ENCODE measurements at places on chromosomes 4 and X. TPM values are rescaled to one million over a fixed set of nuclear protein-coding genes. Genes with fewer than 3 reads are reported as not detected.

GRCh38 chr4:123743848-123744247 is 347.3 kb downstream of the SPRY1 start:
- no peak for DNase-seq

- DNase-seq: no peak
Measured at GRCh38 chr4:81652069-81652478, 180.4 kb upstream of the RASGEF1B start.

DNA sequence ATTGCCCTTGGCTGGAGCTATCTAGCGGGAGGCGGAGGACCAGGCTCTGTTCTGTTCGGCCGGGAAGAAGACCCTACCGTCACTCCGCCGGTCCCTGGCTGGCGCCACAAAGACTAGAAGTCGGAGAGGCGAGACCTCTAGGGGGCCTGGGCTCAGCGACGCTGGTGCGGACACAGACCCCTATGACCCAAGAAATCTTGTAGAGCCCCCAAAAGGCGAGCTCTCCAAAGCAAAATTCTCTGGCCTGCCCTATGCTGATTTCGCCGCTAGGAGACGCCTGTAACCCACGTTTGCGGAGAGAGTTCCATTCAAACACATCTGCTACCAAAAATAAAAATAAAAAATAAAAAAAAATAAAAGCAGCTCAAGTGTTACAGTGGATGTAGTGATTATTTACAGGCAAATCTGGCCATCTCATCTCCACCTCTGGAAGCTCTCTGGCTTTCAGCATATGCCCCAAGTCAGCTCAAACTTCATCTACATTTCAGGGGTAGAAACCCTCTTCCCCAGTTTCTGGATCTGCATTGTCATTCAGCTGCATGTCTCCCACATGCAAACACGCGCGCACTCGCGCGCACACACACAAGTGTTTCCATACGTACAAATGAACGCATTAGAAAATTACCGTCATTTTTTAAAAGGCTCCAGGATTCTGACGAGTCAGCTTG is 2.4 kb upstream of the PCDH10 start:
- DNase-seq: no peak

GRCh38 chr4:163806653-163807052 is 312.2 kb downstream of the TMA16 start:
- no peak for DNase-seq

DNA sequence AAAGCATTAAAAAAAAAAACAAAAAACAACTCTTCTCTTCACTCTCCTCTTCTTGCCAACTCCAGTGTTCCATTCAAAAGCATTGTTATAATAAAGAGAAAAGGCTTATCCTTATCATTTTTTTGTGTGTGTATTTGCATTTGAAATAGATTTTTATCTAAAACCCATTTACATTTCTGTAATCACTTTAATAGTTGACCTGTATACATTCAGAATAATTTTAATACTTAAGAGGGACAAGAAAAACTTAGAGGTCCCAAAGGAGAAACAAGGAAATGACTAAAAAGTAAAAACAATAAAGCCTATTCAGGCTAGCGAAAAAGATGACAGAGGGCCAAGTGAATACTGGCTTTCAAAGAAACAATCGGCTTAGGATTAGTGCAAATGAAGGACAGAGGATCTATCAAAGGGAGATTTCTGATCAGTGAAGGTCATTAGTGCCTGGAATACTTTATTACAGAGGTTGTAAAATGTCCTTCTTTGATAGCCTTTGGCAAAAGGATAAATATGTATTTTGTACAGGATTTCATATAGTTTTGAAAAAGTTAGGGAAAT is 808.3 kb downstream of the RPA4 start:
- DNase-seq: no peak

GRCh38 chr4:10054571-10055041 is 33.3 kb upstream of the SLC2A9 start:
- no peak for DNase-seq

DNA sequence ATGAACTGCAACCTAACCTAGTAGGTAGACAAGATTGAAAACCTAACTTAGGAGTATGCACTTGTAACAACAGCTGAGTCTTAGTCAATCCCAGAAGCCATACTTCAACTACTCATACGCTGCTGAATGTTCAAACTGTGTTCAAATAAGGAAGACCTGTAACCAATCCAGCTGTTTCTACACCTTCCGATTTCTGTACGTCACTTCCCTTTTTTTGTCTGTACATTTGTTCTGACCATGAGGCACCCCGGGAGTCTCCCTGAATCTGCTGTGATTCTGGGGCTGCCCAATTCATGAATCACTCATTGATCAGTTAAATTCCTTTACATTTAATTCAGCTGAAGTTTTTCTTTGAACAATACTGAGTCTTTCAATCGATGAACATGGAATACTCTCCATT is 89.5 kb downstream of the BMP3 start:
- DNase-seq: no peak

DNA sequence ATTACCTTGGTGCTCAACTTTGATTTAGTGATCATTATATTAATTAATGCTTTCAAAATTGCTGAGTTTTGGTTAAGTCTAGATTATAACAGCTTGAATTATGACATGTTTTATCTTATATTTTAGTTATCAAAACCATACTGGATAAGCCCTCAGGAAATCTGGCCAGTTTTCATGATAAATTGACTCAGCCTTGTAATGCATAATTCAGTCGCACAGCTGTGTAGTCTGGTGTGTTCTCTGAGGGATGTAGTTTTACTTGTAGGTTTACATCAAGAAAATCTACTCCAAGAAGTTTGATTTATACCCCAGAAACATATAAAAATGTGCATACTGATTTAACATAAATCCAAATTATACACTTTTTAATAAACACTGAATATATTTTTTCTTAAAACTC is 477.5 kb downstream of the SPRY1 start:
- DNase-seq: no peak

- DNase-seq: no peak
Measured at GRCh38 chr4:52892880-52893279, 30.8 kb downstream of the RASL11B start.

GRCh38 chr4:2794486-2795299 is 1.8 kb downstream of the SH3BP2 start:
- no peak for DNase-seq

DNA sequence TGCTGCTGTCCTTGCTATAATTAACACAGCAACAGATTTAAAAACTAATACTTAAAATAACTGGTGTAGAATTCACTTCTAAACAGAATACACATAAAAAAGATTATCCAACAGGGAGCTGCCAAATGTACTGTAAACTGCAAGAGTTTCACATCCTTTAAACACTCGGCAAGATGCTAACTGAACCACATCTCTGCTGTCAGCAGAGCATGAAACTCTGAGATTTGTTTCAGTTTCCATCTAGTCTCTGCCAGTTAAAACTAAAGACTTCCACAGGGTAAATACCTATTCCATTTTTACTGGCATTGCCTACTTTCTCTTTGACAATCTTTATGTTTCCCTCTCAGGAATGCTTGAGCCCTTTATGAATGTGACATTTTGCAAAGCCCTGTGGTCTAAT is 127.7 kb downstream of the SLC7A11 start:
- DNase-seq: no peak

DNA sequence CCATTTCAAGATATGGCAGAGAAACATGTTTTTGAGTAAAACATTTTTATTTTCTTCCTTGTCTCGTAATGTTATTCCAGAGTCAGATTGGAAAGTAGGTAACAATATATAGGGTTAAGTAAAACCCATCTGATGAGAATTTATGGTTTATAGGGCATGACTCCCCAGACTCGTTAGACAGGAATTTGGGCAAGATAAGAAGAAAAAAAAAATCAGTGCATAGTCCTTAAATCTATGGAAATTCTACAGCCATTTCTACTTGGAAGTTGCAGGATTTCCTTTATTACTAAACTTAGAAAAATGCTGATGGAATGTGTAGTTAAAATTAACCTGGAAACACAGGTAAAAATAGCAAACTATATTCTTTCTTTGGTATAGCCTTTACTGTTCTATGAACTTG is 366.1 kb upstream of the MAGEB16 start:
- DNase-seq: no peak

- DNase-seq: no peak
Measured at GRCh38 chr4:182775075-182775474, 142.1 kb downstream of the DCTD start.

Gene FRAS1
- total RNA-seq: 0.03 TPM

Gene PLAC8
- total RNA-seq: 14.3 TPM

Gene PABPC5
- not detected for total RNA-seq

Gene RTL3
- total RNA-seq: not detected

Gene CLIC2
- total RNA-seq: 0.46 TPM

Gene AFF2
- total RNA-seq: 7.0 TPM

Gene RNF212
- 2.9 TPM for total RNA-seq

Gene NUDT10
- total RNA-seq: 1.2 TPM

Gene RTL5
- total RNA-seq: 0.45 TPM

Data from activated T-cell treated with anti-CD3 and anti-CD28 coated beads, Interleukin-2, amount 50 U/mL, for 4 hours (primary cell).